ENCODE measurements at places on chromosomes 5 and 9.

DNA sequence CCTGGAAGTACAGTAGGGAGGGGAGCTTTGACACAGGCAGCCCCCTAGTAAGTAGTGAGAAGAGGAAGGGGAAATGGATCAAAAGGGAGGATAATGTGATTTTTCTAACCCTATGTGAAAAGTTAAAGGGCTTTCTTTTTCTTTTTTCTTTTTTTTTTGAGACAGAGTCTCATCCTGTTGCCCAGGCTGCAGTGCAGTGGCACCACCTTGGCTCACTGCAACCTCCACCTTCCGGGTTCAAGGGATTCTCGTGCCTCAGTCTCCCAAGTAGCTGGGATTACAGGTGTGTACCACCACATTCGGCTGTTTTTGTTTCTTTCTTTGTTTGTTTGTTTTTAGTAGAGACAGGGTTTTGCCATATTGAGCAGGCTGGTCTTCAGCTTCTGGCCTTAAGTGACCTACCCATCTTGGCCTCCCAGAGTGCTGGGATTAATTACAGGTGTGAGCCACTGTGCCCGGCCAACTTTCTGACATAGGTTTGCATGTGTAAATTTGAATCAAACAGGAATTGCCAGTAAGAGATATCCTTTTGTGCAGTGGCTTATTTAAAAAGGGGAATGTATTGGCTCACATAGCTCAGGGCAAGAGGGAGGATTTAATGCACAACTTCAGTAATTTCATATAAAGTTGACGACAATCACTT, 13.4 kb upstream of the PRDM6 start:
- no peak for DNase-seq

- peak; percentile 48 for DNase-seq
These were observed 2.3 kb downstream of the FAM221B start for GRCh38 chr9:35826071-35826701.

GRCh38 chr5:139178935-139179334, 19.2 kb downstream of the SIL1 start:
- no peak for DNase-seq

DNA sequence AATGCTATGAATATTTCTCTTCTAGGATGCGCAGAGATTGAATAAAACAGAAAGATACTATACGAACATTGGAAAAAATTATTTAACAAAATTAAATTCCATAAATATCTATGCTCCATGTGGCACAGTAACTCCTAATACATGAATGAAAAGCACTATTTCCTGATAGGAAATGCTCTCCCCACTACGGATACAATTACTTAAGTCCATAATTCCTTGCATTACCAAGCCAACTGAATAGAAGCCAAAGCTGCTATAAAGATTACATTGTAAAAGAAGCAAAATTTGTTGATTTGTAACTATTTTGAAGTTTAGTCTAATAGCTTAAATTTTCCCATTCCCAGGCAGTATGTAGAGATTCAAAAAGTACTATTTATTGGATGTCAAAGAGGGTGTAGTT, 61.8 kb upstream of the SNX2 start:
- DNase-seq = no peak

DNA sequence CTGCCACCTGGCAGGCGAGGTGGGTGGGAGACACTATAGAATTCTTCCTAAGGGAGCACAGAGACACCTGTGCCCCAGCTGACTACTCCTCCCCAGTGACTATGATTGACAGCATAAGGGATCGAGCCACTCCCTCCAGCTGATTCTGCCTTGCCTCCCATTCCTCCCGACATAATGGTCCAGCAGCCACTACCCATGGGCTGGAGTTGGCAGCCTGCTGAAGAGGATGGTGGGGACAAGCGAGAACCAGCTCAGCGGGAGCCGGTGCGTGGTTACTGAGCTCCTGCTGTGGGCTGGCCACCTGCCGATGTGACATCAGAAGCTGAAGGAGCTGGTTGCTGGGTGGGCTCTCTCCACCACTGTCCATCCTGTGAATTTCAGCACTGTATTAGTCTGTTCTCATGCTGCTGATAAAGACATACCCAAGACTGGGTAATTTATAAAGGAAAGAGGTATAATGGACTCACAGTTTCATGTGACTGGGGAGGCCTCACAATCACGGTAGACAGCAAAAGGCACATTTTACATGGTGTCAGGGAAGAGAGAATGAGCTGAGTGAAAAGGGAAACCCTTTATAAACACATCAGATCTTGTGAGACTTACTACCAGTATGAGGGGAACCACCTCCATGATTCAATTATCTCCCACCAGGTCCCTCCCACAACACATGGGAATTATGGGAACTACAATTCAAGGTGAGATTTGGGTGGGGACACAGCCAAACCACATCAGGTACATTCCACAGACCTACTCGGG, 12.1 kb upstream of the NCS1 start:
- DNase-seq = no peak

- DNase-seq = no peak
These were observed 3.0 kb downstream of the PAX5 start for GRCh38 chr9:37031081-37031480.

DNA sequence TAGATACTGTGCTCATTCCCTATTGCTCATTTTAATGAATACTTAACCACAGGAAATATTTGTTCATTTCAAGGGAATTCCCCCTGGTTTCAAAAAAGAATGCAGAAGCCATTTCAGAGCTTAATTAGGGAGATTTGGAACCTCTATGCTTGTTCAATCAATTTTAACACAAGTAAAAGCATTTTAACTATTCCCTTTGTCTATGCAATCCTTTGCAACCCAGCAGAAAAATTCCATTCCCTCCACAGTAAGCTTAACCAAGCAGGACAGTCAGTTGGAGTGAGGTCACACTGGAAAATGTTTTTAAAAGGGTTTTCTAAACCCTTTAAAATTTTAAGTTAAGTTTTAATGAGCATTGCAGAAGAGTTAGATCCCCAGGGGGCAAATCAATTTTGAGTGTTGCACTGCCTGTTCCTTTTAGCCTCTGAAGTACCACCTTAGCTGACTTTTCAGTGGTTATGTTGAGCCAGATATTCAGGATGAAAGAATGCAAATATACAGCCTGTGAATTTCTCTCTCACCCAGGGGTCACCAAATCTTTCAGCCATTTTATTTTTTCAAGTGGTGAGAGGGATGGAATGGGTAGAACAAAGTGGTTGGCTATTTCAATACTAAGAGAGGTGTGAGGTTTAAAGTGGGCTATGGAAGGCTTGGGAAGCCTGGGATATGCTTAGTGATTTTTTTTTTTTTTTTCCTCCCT, 356.2 kb upstream of the NUDT12 start:
- no peak for DNase-seq

DNA sequence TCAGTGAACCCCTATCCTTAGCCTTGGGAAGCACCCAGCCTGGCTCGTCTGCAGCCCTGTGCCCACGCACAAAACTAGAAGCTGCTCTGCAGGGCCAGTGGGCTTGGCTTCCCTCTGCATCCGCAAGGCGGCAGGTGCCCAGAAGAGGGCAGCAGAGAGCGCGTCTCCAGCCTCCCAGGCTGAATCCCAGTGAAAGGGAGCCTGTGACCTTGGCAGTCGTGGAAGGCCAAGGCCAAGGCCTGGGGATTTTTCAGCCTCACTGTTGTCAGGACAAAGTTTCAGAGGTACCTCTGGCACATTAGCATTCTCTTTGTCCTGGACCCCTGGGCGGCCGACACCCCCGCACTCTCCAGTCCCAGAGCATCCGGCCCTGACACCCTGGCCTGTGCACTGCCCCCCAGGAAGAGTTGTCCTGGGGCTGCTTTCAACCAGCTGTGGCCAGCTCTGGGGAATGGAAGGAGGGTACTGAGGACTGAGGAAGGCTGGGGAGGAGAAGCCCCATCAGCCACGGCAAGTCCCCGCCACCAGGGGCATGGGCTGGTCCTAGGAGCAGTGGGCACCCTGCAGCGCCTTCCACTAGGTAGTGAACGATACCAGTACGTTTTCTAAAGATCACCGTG, 63.6 kb upstream of the IL17B start:
- DNase-seq = peak; percentile 97

- no peak for DNase-seq
These were observed 291.0 kb downstream of the DOCK8 start for GRCh38 chr9:505741-506059.

- DNase-seq = no peak
These were observed 710 bp upstream of the PIP5KL1 start for GRCh38 chr9:127931092-127931881.

- DNase-seq = no peak
These were observed 72.3 kb downstream of the PSMB7 start for GRCh38 chr9:124342776-124343485.

DNA sequence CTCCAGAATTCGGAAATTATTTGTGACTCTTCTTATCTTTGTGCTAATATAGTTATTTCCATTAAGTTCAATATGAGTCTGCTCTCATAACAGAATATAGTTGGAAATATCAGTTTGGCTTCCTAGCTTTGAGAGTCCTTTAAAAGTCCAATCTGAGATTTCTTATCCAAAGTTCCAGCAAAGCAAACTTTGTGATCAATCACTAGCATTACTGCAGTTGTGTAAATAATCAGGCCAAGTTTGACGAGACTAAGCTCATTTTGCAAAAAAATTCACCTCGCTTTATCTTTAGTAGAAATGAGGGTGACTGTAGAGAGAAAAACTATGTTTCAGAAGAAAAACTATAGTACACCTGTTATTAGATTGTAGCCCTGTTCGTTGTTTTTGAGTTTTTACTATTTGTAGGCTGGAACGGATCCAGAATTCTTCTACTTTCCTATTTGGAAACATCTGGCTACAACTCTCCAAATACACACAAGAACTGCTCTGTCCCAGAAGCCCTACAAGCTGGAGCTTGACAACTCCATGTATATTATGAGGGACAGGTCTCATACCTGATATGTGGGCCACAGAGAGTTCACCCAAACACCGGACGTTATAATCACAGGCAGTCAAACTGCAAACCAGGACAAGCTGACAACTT, 47.8 kb downstream of the RAPGEF1 start:
- no peak for DNase-seq

- DNase-seq = peak; percentile 19
These were observed 19.9 kb upstream of the FAM120A start for GRCh38 chr9:93431539-93432105.

DNA sequence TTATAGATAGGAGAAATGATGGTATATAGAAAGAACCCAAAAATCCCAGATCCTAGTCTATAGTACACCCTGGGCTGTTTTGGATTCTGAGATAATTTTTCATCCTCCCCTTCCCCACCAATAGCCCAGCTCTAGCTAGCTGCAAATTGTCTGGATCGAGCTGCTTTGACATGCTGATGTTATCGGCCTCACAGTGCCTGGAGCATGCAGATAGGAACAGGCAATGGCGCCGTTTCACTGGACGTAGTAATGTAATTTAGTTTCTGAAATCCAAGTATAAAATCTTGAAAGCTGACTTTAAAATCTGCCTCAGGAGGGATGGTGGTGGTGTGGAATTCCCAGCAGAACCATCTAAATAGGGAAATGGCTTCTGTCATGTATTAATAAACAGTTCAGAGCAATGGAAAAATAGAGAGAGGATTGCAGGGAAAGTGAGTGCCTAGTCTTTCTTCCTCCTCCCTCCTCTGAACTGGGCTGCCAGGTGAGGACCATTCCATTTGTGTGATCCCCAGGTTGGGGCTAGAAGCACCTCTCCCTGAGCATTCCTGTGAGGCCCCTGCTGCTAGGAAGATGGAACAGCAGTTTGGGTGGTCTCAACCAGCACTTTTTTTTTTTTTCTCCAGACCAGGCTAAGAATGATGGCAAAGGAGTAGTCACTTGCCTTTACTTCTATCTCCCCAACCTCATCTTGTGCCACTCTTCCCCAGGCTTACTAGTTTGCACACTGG, 31.9 kb downstream of the FAM219A start:
- no peak for DNase-seq

- DNase-seq = no peak
These were observed 129.9 kb upstream of the MOCS2 start for GRCh38 chr5:53239301-53239990.

DNA sequence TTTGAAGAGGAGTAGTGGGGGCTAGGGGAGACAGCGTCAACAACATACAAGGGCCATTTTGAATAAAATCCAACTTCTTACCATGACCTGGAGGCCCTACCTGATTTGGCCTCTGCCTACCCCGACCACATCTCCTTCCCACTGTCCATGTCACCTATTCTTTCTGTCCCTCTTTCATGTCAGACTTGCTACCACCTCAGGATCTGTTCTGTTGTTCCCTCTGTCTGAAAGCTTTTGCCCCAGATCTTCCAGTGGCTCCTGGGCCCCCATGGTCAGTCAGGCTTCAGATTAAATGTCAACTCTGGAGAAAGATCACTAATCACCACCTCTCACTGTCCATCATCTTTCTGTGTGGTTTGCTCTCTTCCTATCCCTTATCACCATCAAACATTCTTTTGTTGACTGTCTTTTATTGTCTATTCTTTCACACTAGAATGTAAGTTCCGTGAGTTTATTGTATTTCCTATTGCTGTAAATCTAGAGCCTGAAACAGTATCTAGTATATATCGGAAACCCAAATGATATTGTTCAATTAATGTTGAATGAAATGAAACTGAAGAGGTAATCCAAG, 31.2 kb upstream of the APC start:
- DNase-seq = no peak

- no peak for DNase-seq
These were observed 91.2 kb downstream of the TLE1 start for GRCh38 chr9:81598123-81598497.

DNA sequence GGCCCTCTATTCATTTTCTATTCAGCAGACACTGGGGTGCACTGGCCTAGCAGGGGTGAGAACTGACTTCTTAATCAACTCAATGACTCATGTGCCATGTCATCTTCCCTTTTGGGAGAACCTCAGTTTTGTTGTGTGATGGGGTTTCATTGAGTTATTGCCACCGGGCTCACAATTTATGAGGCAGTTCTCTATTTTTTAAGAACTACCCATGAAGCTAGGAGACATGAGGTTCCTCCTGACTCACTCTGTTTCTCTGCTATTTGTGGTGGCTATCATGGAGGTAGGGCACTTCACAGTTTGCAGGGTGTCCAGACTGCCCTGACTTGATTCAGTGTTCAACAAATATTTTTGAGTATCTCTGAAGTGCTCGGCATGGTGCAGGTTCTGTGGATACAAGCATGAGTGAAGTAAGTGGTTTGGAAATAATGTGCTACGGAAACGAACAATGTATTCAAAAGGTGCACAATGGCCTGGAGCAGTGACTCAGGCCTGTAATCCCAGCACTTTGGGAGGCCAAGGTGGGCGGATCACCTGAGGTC, 39.3 kb downstream of the SPARC start:
- no peak for DNase-seq

GRCh38 chr9:80407220-80407619, 835.5 kb downstream of the TLE4 start:
- DNase-seq = no peak

DNA sequence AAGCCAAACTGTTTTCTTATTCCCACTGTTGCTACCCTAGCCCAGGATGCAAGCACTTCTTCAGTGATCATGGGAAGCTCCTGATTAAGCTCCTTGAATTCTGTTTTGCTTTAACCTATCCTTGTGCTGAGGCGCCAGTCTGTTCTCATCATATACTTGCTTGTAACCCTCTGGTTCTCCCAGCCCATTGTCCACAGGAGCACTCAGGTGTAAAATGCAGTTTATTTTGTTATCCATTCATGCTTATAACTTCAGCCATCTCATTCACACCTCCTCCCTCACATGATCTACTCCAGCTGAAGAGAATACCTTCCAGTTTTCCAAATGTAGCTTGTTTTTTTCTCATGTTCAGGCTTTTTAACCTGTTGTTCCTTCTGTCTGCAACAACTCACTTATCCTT, 402.1 kb upstream of the BRINP1 start:
- DNase-seq = no peak

GRCh38 chr9:95272830-95273229, 44.7 kb downstream of the FANCC start:
- DNase-seq = no peak

GRCh38 chr9:14340994-14341393, 27.1 kb upstream of the NFIB start:
- no peak for DNase-seq

- DNase-seq = no peak
These were observed 194.9 kb downstream of the ATP10B start for GRCh38 chr5:160657068-160657507.

GRCh38 chr5:128695791-128696530, 157.9 kb upstream of the FBN2 start:
- DNase-seq = peak; percentile 10

Data from endothelial cell (in vitro differentiated cells).